ENCODE measurements at places on chromosomes 12 and 14.

DNA sequence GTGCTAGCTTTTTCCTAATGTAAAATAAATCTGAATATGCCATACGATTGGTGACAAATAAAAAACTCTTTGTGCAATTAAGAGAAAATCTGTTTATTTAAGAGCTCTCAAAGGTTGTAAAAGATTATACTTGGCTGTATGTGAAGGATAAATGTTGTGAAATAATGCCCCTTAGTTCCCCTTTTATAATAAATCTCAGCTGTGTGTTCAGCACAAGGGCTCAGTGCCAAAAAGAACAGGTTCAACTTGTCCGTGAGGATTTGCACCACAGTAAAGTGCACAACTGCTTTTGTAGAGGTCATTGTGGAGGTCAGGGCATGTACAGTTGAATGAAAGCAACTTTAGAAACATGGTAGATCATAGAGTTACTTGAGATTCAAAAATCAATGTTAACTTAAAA lies 118.6 kb downstream of the TRMT5 start:
- DNase-seq, result no peak

DNA sequence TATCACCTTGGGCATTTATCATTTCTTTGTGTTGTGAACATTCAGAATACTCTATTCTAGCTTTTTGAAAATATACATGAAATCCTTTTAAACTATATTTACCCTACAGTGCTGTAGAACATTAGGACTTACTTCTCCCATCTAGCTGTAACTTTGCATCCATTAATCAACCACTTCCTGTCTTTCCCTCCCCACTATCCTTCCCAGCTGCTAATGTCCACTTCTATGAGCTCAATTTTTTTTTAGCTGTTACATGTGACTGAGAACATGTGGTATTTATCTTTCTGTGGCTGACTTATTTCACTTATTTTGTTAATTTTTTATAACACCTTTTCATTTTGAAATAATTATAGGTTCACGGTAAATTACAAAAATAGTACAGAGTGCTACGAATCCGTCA lies 136.0 kb downstream of the LMNTD1 start:
- no peak for DNase-seq

- DNase-seq, result no peak
Observed at GRCh38 chr14:56055511-56055910, 62.7 kb upstream of the PELI2 start.

DNA sequence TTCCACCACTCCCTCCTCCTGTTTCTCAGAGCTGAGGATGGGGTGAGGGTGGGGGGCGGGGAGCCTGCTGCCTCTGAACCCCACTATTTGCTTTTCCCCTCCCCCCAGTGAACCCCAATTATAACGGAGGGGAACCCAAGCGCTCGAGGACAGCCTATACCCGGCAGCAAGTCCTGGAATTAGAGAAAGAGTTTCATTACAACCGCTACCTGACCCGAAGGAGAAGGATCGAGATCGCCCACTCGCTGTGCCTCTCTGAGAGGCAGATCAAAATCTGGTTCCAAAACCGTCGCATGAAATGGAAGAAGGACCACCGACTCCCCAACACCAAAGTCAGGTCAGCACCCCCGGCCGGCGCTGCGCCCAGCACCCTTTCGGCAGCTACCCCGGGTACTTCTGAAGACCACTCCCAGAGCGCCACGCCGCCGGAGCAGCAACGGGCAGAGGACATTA lies 1.1 kb downstream of the HOXC4 start:
- no peak for DNase-seq

DNA sequence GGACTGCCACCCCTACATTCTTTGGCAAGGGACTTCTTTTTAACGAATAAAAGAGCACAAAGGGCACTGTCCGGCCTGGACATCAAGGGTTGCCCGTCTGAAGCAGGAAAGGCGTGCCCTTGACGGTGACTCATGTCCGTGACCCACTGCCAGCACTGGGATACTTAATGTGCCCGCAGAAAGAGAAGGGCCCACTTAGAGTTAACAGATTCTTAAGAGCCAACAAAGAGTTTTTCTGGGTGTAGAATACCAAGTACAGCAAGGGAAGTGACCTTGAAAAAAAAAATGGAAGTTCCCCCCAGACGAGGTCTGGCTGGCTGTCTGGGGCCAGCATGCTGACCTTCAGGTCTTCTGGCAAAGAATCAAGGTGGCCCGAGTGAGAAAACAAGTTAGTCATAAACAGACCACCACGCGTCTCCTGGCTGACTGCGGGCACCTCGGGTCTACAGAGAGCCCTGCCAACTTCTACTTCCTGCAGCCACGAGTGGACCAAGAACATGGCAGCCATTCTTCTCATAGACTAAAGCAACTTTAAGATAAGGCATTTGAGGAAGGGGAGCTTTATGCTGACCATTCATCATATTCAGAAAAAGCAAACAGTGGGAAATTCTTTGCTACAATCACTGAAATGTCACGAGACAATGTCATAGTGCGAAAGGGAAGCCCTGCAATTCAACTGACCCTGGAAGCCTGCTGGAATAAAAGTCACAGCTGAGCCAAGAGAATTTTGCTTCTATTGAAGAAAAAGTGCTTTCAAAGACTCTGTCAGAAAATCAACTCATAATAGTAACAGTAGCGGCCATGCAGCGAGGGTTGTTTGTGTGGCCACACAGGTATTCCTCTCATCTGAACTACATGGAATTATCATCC lies 10.5 kb upstream of the SELPLG start:
- DNase-seq, result no peak

DNA sequence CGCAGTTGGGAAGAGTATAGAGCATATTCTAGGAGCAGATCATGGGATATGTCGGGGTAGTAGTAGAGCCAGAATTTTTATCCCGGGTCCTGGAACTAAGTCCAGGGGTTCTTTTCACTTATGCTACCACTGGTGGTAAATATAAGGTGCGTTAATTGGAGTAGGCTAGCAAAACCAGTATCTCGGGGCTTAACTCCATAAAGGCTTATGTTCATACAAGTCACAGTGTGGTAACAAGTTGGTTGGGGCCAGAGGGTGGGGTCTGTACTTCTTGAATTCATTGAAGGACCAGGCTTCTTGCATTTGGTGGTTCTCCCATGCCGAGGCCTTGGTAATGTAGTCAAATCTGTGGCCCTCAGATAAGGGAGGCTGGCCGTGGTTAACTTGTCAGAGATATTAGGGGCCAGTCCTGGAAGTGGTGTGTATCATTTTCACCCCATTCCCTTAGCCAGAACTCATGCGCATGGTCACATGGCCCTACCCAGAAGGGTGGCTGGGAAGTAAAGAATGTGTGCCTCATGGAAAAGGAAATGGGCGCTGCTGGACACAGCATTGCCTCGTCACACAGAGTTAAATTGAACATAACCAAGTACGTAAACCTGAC lies 1.5 kb upstream of the ZNF641 start:
- DNase-seq, result no peak

DNA sequence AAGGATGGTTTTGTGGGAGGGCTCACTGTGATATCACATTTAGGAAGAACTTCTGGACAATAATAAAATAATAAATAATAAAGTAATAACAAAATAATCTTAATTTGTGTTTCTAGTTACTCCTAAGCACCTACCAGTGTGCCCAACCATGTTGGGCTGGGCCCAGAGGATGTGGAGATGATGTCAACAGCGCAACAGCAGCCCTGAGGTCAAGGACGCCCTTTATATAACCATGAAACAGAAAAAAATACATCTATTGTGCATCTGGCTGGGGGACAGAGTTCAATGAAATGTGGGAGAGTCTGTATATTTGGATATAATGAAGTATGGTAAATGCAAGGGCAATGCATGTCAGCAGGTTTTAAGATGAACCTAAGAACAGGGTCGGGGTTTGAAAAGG lies 552.8 kb downstream of the VRK1 start:
- DNase-seq, result no peak

DNA sequence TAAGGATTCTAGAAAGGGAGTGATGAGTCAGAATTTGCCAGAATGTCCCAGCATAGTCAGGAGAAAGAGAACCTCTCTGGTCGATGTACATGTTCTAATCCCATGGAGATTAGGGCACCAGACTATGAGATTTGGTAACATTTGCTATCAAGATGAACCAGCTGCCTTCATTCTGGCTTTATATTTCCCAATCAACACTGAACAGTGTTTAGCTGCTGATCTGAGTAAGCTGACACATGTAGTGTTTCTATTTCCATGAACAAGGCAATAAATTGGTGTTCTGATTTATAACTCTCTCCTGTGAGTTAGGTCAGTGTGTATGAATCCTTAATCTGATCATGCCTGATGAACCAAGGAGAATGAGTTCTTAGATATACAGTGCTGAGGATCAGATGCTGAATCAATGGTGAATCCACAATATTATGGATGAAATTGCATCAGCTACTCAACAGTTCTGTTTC lies 158.0 kb upstream of the AMIGO2 start:
- DNase-seq, result no peak

- no peak for DNase-seq
Observed at GRCh38 chr12:85644508-85644907, 191.7 kb downstream of the RASSF9 start.

DNA sequence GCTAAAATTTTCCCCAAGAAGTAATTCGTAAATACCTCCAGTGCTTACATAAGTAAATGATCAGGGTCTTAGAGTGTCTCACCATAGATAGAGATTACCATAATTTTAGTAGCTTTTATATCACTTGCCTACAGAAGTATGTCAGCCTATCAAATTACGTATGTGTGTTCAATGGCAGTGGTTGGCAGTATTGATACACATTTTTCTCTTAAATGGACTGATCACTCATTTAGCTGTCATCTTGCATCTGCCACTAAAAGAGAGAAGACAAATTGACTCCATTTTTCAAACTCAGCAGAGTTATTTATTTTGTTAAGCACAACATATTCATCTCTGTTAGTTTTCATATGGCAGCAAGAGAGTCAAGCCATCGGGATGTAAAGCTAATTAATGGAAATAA lies 413.1 kb upstream of the CLEC14A start:
- DNase-seq, result no peak

GRCh38 chr12:106110626-106111300 lies 28.0 kb downstream of the NUAK1 start:
- DNase-seq, result no peak

DNA sequence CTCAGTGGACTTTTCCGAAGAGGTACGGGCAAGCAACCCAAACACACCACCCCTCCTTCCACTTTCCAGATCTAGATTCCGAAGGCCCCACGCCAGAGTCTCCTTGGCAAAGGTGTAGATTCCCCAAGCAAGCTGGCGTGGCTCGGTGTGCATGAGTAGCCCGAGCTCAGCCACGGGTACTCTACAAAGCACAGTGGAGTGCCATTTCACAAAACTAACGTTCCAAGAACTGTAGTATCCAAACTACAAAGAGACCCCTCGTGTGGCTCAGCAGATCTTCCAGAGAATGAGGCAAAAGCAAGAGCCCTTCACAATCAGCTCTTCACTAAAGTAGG lies 72.1 kb downstream of the FOXN3 start:
- DNase-seq, result no peak

GRCh38 chr14:55979096-55979495 lies 139.1 kb upstream of the PELI2 start:
- DNase-seq, result no peak

DNA sequence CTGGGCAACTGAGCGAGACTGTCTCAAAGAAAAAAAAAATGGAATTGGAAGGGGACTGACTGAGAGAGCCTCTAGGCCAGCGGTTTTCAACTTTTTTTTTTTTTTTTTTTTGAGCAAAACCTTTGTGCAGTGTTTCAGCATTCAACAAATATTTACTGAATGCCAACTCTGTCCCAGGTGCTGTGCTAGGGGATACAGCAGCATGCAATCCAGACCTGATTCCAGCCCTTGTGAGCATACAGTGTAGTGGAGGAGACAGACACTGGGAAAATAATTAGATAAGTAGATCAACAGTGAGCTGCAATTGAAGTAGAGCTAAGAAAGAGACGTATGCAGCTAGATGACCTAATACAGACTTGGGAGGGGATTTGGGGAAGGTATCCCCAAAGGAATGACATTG lies 23.8 kb upstream of the LTBP2 start:
- no peak for DNase-seq

DNA sequence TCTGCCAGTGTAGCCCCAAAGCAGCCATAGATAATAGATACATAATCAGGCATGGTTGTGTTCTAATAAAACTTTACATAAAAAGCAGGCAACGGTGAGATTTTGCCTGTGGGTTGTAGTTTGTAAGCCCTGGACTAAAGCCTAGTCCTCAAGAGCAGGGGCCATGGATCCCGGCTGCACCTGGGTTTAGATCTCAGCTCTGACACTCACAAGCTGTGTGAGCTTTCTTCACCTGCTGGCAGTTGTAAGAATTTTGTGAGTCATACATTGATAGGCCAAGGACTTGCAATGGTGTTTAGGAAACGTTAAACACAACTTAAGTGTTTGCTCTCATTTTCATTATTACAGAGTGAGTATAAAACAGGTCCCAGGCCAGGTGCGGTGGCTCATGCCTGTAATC lies 395.8 kb upstream of the TBX3 start:
- DNase-seq, result no peak

DNA sequence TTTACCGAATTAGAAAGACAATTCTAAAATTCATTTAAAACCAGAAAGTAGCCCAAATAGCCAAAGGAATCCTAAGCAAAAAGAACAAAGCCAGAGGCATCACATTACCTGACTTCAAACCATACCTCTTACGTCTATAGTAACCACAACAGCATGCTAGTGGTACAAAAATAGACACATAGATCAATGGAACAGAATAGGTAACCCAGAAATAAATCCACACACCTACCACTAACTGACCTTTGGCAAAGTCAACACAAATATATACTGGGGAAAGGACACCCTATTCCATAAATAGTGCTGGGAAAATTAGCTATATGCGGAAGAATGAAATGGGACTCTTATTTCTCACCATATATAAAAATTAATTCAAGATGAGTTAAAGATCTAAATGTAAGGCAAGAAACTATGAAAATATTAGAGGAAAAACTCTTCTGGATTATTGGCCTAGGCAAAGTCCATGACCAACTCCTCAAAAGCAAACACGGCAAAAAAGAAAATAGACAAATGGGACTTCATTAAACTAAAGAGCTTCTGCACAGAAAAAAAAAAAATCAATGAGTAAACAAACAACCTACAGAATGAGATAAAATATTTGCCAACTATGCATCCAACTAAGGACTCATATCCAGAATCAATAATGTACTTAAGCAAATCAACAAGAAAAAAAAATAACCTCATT lies 568.9 kb downstream of the SOX5 start:
- no peak for DNase-seq

GRCh38 chr14:53744857-53745256 lies 211.8 kb downstream of the BMP4 start:
- no peak for DNase-seq

DNA sequence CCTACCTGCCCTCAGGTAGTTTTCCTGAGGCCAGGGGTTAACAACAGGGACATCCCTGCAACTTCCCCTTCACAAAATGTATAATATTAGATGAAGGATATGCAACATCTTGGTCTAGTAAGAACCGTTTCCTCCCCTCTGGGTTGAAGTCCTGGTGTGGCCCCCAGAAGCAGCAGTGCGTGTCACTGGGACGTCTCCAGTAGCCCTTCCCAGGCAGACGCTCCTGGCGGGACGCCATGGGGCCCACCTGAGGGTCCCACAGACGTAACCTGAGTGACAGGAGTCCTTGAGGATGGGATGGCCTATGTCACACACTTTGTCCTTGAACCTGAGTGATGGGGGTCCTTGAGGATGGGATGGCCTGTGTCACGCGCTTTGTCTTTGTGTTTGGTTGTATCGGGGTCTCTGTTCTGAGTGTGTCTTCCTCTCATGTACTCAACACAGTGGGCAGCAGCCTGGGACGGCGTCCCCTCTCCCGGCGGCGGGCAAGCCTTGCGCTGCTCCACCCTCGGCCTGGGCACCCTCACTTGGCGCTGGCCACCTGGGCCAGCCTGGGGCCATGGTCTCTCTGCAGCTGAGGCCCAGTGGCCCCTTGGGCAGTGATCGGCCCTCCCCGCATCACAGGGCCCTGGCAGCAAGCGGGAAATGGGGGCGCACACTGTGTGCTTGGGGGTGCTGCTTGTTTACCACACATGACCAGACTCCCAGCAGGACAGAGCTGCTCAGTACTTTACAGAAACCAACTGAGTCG lies 14.3 kb upstream of the AMN start:
- DNase-seq, result no peak
